ENCODE measurements at places on chromosomes 13 and 19.

- peak; percentile 77 for DNase-seq
Measured at GRCh38 chr19:5827891-5828660, 11.4 kb downstream of the FUT6 start.

DNA sequence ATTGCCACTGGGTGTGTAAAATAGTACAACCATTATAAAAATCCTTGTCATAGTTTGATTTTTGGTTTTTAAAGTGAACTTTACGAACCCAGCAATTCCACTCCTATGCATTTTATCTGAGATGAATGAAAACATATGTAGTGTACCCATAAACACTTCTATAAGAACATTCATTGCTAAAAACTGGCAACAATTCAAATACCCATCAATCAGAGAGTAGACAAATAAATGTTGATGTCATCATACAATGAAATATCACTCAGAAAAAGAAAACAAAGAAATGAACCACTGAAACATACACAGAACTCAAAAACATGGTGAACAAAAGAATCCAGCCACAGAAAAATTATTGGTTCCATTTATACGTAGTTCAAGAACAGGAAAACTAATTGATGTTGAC lies 202.3 kb downstream of the ABCC4 start:
- DNase-seq: no peak

DNA sequence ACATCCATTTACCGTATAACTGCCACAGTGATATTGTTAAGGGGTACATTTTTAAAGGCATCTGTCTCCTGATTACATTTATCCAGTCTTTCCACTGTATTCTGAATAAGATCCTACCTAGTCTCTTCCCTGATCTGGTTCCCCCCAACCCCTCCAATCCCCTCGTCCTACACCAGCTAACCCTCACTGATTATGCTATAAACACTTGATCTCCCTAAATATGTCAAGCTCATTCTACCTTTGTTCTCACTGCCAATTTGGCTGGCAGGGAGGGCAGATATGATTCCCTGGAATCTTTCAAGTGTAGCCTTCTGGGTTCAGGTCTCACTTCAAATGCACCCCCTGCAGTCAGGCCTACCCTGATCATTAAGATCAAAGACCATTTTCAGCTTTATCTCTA lies 1379.8 kb upstream of the MIR17HG start:
- DNase-seq: no peak

DNA sequence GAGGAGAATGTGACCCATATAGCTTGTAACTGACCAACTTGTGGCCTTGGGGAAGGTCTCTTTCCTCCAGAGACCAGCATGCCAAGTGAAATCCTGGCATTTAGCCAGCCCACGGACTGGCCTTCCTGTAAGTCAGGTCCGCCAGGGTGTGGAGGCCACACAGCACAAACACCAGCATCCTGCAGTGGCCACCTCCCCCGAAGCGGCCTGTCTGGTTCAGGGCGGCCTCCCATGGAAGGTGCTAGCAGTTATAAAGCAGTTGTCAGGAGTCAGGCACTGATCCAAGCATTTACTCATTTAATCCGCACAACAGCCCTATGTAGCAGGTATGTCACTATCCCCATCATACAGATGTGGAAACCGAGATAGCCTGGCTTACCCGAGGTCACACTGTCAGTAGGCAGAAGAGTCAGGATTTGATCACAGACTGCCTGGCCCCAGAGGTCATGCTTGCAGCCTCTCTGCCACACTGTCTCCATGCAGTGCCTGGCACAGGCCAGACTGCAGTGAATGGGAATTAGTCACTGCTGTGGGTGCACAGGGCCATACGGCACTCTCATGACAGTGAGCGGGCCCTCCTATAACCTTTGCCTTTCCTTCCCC lies 36.7 kb downstream of the CAPN12 start:
- no peak for DNase-seq

GRCh38 chr19:32164384-32164992 lies 180.9 kb upstream of the ZNF507 start:
- DNase-seq: no peak

GRCh38 chr13:92074658-92075057 lies 676.2 kb downstream of the GPC5 start:
- DNase-seq: no peak

DNA sequence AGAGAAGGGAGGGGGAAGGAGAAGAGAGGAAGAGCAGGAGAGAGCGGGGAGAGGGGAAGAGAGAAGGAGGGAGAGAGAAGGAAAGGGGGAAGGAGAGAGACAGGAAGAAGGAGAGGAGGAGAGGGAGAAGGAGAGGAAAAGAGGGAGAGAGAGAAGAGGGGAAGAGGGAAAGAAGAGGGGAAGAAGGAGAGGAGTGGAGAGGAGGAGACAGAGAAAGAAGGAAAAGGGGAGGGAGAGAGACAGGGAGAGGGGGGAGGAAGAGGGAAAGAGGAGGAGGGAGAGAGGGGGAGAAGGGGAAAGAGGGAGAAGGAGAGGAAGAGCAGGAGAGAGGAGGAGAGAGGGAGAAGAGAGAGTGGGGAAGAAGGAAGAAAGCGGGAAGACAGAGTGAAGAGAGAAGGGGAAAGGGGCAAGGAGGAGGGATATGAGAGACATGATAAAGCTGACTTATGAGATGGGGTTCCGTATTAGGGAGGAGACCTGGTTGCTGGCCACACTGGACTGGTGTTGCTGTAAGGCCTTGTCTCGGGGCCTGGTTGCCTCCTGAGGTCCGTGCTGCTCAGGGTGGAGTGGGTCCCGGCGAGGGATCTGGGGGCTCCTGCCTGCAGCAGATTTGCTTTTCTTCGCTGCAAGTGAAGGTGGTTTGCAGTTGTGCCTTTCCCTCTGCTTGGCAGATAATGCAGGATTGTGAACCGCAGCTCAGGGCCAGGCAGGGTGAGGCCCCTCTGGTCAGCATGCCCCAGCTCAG lies 139.5 kb downstream of the TEX29 start:
- DNase-seq: no peak

- DNase-seq: no peak
Measured at GRCh38 chr13:21321269-21321668, 137.8 kb downstream of the ZDHHC20 start.
